ENCODE measurements at places on chromosomes 12 and 14.
A peak's percentile ranks its signal among the peaks of the same experiment; 100 is the strongest.

DNA sequence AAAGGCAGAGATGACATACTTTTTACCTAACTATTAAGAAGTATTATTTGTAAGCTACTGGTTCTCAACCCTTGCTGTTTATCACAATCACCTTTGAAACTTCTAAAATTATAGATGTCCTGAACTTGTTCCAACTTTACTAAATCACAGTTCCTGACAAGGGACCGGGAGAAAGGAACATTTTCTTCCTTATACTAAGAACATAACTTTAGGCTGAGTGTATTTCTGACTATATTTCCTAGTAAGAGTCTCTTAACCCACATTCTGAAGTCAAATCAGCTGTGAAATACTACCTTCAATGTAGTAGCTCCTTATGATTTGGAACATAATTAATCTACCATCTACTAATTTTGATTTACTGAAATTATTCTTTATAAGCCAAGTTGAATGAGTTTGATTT, 80.2 kb downstream of the BAZ1A start:
- DNase-seq, result no peak

GRCh38 chr14:102180248-102180998, 40.7 kb downstream of the WDR20 start:
- no peak for DNase-seq

GRCh38 chr14:25750436-25750835, 700.5 kb upstream of the STXBP6 start:
- DNase-seq, result no peak

- no peak for DNase-seq
These were observed 29.2 kb upstream of the TMED10 start for GRCh38 chr14:75205591-75205990.

- DNase-seq, result no peak
These were observed 68.2 kb downstream of the BCAT1 start for GRCh38 chr12:24880732-24881131.

GRCh38 chr12:132886529-132887477, 602 bp downstream of the CHFR start:
- DNase-seq, result no peak

DNA sequence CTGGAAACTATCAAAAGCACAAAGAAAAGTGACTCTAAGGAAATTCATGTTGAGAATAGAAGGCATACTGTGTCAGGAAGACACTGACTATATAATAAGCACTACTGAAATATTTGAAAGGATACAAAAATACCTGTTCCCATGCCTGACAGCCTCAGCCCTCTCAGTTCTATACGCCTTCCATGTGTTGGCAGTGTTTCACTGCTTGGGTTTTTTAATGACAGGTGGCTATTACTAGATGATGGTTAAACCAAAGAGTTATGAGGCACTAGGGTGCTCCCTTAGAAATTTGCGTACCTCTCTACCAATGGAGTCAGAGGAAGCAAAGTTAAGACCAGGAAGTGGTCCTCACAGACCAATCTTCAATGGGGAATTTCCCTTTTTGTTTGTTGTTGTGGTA, 25.6 kb upstream of the SLC5A8 start:
- no peak for DNase-seq

- no peak for DNase-seq
These were observed 23.8 kb upstream of the PWP1 start for GRCh38 chr12:107661830-107662229.

DNA sequence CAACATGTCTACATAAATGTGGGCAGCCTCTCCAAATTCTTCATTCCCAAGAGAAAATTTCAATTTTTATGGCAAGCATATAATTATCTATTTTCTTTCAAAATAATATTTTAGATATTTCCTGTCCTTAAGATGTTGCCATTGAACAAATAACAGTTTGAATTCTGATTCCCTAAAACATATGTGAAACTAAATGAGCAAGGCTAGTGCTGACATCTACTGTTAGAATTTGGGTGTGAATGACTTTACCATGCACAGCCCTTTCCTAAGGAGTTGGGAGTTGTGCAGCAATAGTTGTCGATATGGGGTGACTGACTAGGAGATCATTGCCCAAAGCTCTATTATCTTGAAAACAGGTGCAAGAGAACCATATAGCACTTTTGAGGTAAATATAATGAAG, 108.2 kb upstream of the SLC38A4 start:
- no peak for DNase-seq

DNA sequence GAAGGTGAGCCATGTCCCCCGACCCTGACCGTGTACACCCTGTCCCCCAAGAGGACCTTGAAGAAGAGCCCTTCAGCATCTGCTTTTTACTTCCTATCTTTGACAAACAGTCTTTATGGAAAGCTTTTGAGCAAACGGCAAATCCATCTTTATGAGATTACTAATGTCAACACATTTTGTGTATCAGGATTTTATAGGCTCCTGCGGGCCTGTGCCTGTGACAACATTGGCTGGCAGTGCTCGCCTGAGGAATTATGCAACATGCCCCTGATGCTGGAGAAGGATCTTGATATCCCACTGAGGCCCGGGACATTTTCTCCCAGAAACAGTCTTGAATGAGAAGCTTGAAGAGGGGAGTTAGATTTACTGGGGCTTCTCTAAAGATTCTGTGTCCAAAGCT, 416.5 kb downstream of the NRXN3 start:
- DNase-seq, result no peak

DNA sequence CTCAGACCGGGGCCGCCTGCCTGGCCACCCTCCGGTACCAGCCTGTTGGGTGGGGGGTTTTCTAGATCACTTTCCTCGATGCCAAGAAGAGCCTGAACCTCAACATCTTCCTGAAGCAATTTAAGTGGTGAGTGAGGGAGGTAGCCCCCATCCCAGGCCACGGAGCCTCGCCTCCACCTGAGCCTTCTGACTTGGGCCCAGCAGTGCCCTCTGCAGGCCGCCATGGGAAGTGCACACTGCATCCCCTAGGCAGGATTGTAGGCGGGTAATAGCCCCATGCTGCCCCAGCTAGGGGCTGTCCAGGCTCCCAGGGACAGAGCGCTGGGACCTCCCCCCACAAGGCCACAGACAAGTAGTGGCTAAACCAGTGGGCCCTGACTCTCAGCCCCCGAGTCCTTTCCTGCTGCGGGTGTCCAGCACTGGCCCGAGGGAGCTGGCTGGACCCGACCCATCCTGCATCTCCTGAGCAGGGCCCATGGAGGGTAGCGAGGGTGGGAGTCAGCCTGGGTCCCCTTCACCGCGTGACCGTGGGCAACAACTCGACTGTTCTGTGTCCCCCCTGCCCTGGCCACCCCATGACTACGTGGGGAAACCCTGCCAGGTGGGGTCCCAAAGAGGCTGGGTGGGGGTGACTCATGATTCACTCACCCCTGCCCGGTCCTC, 15.3 kb upstream of the ADSS1 start:
- peak; percentile 57 for DNase-seq

DNA sequence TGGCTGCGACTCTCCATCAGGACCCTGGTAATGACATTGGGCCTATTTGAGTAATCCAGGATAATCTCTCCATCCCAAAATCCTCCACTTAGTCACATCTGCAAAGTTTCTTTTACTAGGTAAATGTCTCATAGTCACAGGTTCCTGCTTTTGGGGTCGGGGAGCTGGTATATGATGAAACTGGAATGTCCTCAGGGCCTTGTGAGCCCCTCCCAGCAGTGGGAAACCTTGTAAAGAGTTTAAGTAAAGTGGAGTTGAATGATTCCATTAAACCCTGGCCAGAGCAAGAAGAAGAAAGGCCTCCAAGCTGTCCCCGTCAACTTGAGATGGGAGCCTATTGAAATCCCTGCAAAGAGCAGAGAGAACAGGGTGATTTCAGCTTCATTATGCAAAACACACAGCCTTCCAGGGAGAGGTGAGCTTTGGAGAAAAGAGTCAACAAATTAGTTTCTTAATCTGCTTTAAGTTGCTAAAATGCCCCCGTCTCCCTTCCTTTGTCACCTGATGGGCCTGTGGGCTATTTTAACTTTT, 12.6 kb downstream of the WSCD2 start:
- DNase-seq, result no peak

- no peak for DNase-seq
These were observed 1134.4 kb downstream of the GALC start for GRCh38 chr14:86858591-86858990.

DNA sequence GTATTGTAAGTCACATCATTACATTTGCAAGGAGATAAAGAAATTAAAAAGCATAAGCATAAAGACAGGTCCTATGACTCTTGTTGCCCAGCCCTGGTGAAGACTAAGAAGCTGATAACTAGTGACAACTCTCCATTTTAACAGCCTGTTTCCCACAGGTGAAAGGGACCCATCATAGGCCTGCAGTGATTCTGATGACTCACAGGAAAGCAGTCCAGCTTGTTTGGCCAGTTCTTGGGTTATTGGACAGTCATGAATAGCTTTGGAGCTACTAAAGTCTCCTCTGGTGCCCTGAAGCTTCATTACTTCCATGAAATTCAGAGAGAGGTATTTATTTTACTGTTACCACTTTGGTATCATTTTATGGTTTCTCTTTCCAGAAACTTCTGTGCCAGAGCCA, 55.5 kb upstream of the DYRK2 start:
- no peak for DNase-seq

All from activated naive CD4-positive, alpha-beta T cell (primary cell).